Dermis microvascular lymphatic vessel endothelial cell (primary cell): ENCODE measurements at places on chromosomes 2 and 18. TPM values are rescaled to one million over a fixed set of nuclear protein-coding genes. Genes with fewer than 3 reads are reported as not detected.

TXNDC2 gene
- total RNA-seq, result under 0.01 TPM in 1 of 2 replicates, not detected in the other

ZEB2 gene
- 0.51 TPM in 2 replicates for total RNA-seq

TBR1 gene
- under 0.01 TPM in 2 replicates for total RNA-seq

ERLEC1 gene
- total RNA-seq, result 46.5 and 67.1 TPM in 2 replicates

CPLX4 gene
- not detected in 2 replicates for total RNA-seq

SERPINB13 gene
- not detected in 2 replicates for total RNA-seq

ACMSD gene
- total RNA-seq, result not detected in 2 replicates

HNMT gene
- 3.0 and 3.9 TPM in 2 replicates for total RNA-seq

OSBPL6 gene
- total RNA-seq, result 3.9 and 8.7 TPM in 2 replicates

FAM210A gene
- 15.0 and 28.2 TPM in 2 replicates for total RNA-seq

ANKRD23 gene
- total RNA-seq, result 0.51 and 1.1 TPM in 2 replicates

DTNB gene
- 4.9 and 5.3 TPM in 2 replicates for total RNA-seq

ITPRIPL1 gene
- total RNA-seq, result 4.0 and 4.4 TPM in 2 replicates
